ENCODE measurements at places on chromosomes 16 and 17.

- no peak for DNase-seq
Observed at GRCh38 chr16:11256661-11257130, 692 bp upstream of the SOCS1 start.

DNA sequence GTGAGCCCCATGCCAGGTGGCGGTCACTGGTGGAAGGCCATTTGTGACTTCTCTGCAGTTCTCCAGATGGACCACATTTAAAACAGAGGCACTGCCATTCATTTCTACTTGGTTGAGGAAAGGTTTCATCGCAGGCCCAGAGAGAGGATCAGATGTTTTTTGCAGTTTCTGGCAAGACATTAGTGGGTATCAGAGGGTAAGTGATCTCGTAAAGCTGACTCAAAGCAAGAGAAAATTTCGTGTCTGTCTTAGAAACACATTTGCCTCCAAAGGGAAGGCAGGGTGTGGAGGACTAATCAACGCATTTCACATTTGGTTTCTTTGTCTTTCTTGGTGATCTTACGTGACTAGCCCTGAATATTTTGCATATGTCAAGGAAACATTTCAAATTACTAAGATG, 81.8 kb downstream of the PRKCB start:
- DNase-seq = no peak

DNA sequence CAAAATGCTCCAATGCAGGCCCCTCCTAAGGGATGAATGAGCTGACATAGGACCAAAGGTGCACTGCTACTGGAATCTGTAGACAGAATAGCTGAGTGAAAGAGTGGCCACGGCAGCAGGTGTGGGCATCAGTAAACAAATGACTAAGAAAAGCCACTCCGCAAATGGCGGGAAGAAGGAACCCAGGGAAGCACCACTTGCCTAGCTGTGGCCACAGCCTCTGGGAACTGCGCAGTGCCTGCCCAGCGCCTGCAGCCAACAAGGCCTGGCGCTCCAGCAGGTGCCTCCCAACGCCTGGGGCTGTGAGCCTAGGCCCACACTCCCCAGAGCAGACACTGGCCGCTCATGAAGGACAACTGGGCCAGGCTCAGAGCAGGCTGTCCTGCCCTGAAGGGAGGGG, 11.8 kb downstream of the PEMT start:
- DNase-seq = no peak

- no peak for DNase-seq
Observed at GRCh38 chr16:51401673-51402072, 250.6 kb upstream of the SALL1 start.

Measured in hematopoietic multipotent progenitor cell treated with erythropoietin and hydrocortisone succinate and interleukin-3 and kit ligand, for 4 days (in vitro differentiated cells).